ENCODE measurements at places on chromosomes 1 and 21.

DNA sequence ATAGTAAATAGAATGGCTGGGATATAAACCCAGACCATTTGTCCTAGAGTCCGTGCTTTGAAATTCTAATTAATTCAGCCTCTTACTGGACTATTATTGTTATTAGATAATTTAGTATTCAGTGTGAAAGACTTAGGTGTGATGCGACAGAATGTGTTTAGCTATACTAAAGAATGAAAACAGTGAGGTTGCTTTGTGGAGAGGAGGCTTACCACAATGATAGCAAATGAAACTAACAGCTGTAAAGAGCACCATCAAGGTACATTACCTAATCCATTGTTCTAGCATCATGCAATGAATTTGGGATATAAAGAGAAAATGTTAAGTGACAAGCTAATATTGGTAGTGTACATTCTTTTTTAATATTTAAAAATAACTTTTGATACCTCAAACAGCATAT, 911.1 kb downstream of the KCNT2 start:
- no peak for DNase-seq

- DNase-seq = no peak
Measured at GRCh38 chr1:118589238-118589846, 398.8 kb downstream of the TBX15 start.

DNA sequence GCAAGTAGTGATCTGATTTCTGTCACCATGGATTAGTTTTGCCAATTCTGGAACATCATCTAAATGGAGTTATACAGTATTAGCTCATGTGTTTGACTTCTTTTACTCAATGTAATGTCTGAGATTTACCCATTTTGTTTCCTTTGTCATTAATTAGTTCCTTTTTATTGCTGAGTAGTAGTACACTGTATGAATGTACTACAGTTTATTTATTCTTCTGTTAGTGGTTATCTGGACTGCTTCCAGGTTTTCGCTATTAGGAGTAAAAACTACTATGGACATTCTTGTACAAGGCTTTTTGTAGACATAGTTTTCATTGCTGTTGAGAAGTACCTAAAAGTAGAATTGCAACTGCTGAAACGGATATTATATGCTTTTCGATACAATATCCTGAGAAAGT, 14.1 kb downstream of the SUCO start:
- DNase-seq = no peak

DNA sequence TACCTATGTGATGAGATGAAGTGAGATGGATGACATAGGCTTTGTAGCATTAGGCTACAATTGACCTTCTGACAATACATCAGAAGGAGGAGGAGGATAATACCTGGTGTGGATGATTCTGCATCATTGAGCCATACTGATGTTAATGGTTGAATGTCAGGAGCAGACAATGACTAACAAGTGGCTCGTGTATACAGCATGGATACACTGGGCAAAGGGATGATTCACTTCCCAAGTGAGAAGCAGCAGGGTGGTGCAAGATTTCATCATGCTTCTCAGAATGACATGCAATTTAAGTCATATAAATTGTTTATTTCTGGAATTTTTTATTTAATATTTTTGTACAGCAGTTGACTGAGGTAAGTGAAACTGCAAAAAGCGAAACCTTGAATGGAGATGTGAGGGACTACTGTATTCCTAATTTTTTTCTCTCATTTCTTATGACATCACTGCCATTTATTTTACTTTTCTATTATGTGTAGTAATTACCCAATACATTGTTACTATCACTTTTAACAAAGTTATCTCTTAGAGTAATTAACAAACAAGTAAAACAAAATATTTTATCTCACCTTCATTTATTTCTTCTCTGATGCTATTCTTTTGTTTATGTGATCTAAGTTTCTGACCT, 34.4 kb upstream of the COP1 start:
- DNase-seq = peak; percentile 41
